ENCODE measurements at places on chromosomes 3 and 15.

GRCh38 chr3:150905746-150906145 lies 507 bp upstream of the MINDY4B start:
- DNase-seq = no peak

DNA sequence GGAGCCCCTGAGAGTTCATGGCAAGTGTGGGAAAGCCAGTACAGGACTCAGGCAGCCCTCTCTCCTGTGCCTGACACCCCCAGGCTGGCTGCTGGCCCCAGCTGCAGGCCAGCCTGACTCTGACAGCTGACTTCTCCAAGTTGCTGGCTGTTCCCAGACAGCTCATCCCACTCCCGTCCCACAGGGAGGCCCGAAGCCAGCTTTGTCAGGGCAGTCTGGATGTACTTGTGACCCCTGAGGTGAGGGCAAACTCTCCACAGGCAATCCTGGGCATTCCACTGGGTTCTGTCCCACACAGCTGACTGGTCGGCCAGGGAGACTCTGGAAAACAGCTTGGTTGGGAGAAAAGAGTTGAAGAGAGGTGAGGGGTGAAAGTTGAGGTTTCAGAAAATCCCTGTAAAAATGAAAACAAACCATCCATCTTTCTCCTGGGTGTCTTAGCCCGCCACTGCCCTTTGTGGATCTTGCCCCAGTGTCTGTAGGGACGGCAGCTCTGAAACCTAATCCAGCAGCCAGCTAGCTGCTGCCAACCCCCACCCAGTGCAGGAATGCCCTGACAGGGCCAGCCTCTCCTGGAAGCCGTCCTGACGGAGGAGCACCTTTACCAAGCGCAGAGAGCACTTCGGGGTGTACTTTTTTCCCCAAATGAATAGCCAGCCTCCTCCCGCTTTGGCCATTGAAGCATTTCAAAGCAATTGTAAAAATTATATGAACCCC lies 87.9 kb downstream of the DNAJB8 start:
- DNase-seq = no peak

- no peak for DNase-seq
These were observed 343.2 kb downstream of the UNC13C start for GRCh38 chr15:54321426-54321825.

DNA sequence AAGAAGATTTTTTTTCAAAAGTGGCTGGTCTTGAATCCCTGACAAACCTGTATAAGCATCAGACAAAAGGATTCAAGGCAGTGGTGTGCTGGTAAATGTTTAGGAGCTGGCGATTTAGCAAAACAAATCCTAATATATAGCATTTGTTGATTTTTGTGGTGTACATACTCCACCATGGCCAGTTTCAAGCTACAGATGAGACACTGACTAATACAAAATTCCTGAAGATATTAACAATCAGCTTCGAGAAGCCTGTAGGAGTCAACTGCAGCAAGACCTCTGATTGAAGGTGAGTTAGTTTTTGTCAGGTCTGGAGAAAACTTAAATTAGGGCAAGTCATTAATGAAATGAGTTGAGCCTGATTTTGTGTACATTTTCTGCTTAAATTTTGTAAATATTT lies 6.7 kb downstream of the STRIT1 start:
- no peak for DNase-seq

DNA sequence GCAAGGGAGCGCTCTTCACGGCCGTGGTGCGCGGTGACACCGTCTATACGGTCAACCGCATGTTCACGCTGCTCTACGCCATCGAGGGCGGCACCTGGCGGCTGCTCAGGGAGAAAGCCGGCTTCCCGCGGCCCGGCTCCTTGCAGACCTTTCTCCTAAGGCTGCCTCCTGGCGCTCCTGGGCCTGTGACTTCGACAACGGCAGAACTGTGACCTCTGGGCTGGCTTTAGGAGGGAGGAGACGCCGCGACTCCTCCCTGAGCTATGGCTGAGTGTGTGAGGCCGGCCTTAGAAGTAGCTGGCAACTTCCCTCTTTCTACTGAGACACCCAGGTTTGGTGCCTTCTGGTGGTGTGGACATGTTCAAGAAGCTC lies 1.4 kb downstream of the KBTBD13 start:
- DNase-seq = peak; percentile 18

- no peak for DNase-seq
These were observed 1.5 kb downstream of the TMEM44 start for GRCh38 chr3:194631696-194632095.

GRCh38 chr3:11508346-11509172 lies 135.2 kb downstream of the VGLL4 start:
- DNase-seq = no peak

DNA sequence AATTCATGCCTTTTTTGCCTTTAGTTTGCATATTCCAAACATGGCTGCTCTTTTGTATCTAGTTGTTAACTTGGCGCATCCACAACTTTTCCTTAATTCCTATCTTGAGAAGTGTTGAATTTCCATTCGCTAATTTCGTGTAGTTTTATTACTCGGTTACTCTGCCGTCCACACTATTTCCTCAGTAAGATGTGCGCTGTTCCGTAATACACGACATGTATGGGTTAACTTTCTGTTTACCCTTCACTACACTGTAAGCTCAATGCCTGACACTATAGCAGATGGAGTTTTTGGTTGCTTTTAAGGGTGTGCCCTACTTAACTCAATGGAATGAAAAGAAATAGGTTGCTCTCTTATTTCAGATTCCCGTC lies 724 bp downstream of the RPSA start:
- no peak for DNase-seq
